ENCODE measurements at places on chromosomes 2 and 18.
A peak's percentile ranks its signal among the peaks of the same experiment; 100 is the strongest.

GRCh38 chr2:150520887-150521664 is 33.6 kb upstream of the RND3 start:
- no peak for DNase-seq

- no peak for DNase-seq
These were observed 126.7 kb downstream of the OSBPL1A start for GRCh38 chr18:24270937-24271380.

DNA sequence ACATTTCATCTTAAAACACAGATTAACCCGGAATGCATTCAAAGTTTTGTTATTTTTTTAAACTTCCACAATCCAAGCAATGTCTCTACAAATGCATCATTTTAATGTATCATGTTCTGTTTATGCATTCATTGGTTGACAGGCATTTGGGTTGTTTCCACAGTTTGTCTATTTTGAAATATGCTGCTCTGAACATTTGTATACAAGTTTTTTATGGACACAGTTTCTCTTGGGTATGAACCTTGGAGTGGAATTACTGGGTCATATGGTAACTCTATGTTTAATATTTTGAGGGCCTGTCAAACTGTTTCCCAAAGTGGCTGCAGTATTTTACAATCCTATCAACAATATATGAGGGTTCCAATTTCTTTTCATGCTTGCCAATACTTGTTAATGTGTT is 57.3 kb downstream of the GULP1 start:
- no peak for DNase-seq

GRCh38 chr2:41906338-41906725 is 141.5 kb upstream of the PKDCC start:
- no peak for DNase-seq

DNA sequence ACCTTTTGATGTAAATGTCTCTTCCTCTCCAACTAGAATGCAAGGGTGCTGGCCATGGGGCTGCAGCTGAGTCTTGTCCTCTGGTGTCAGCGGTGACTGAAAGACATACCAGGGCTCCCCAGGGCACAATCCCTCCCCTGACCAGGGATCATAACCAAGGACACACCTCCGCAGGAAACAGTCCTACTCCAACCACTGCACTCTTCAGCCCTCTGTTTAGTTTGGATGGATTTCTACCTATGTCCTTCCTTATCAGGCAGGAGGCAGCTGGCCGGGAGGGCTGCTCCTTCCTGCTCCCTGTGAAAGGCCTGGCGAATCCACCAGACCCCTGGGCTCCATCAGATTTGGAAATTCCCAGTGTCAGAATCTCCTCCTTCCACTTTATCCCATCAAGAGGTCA is 185.2 kb upstream of the ID2 start:
- no peak for DNase-seq

- DNase-seq = no peak
These were observed 31.6 kb upstream of the RNF149 start for GRCh38 chr2:101340141-101340551.

- no peak for DNase-seq
These were observed 40.2 kb downstream of the EFEMP1 start for GRCh38 chr2:55883357-55883756.

GRCh38 chr2:588074-588645 is 89.0 kb downstream of the TMEM18 start:
- DNase-seq = no peak

GRCh38 chr2:235300368-235301201 is 193.3 kb upstream of the AGAP1 start:
- DNase-seq = no peak

GRCh38 chr2:240131941-240132650 is 4.0 kb downstream of the COPS9 start:
- DNase-seq = no peak

DNA sequence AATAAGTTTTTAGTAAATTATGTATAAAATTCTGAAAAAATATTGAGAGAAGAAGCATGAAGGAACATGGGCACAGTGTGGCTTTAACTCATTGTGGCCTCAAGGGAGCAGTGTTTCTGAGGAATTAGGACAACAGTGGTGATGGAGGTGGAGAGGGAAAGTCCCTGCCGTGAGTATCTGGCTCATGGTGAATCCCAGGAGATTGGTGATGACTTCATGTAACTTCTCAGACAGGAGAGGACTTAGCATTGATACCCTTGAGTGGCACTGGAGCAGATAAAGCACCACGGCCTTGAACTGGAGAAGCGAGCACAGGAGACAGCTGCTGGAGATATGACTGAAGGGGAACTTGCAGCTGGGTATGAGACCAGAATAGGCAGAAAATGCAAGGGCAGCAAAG is 35.0 kb upstream of the LRP1B start:
- no peak for DNase-seq

DNA sequence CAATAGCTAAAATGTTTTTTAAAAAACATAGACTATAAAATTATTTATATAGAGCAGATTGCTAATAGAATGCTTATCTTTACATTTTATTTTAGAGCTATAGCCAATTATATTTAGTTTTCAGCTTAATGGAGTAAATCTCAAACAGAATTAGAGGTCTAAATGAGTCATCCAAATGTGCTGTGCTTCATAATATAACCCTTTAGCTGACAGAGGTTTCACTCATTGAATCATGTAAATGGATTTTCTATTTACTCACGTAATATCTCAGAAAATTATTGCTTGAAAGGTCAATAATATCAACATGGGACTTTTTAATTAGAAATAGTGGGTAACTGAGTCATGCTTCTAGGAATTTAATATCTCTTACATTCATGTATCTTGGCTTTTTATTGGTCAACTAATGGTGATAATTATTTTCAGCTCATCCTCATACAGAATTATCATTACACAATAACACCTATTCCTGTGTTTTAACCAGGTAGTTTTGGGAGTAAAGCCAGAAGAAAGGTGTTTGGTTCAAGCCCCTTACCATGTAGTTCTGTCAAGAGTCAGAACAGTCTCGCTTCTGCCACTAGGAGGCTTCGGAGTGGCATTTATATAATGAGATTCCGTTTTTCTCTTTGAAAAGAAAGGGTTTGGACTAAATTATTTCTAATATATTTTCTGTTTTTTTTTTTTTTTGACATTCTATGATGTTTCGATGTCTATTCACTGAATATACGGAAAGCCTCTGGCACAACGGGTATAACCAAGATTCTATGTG is 217.6 kb downstream of the CDH7 start:
- DNase-seq = no peak

GRCh38 chr2:137321566-137321965 is 556.2 kb downstream of the THSD7B start:
- no peak for DNase-seq

DNA sequence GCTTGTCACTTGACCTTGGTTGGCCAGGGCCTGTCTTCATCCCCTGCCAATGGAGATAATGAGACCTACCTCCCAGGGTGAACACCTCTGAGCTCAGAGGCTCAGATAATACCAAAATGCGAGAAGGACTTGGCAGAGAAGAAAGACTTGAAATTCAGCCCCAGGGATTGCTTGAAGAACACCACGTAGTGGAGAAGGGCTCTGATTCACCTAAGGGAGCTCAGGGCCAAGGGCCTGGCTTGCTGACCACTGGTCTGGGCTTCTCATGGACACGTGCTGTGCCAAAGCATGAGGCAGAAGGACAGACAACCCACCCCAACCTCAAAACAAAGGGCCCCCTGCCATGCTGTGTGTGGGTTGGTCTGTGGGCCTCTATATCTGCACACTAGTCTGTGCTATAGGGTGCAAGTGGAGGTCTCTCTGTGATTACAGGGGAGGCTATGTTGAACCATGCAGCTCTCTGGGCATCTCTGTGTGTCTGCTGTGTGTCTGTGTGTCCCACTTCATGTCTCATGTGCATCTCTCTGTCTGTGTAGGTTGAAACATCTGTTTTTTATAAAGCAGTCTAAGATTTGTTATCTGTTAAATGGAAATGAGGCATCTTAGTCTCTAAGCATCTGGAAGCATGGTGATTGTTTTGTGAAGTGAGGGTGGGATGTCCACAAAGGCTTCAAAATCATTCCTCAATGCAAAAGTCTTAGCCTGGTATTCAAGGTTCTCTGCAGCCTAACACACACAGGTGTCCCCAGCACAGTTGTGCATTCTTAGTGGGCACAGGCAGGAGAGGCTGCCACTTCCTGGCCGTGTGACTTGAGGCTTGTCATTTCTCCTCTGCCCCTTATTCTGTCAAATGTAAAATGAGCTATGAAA is 61.0 kb upstream of the EPAS1 start:
- no peak for DNase-seq

DNA sequence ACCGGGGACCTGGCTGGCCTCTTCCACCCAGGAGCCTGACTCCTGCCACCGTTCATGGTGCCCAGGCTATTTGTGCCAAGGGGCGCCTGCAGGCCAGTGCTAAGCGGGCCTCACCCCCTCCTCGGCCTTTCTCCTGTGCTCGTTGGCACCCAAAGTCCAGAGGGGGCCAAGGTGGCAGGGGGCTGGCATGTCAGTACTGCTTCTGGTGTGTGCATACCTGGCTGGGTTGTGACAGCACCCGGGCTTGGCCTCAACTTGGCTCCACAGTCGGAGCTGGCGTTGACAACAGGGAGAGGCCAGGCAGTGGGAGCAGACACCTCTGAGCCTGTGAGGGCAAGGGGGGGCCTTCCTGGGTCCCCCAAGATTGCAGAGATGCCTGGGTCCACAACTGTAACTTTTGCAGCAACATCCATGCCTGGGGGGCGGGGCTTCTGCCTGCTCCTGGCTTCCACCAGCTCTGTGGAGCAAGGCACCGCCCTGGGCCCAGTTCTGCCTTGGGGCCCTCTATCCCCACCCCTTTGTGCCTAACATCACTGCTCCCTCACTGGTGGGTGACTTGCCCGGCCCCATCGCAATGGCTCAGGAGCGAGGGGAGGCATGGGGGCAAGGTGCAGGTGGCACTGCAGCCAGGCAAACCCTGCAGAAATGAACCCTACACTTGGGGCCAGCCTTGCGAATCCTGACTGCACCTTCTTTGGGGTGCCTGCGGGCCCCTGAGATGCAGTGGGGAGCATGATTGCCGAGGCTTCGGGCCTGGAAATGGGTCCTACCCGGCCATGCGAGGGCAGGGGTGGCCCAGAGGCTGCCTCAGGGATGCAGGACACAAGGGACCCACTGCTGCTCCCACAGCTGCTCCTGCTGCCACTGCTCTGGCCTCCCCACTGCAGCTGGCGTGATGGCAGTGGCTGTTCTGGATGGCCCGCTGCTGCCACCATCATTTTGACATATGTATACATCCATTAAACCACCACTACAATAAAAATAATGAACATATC is 35.9 kb downstream of the PTPN4 start:
- DNase-seq = no peak

DNA sequence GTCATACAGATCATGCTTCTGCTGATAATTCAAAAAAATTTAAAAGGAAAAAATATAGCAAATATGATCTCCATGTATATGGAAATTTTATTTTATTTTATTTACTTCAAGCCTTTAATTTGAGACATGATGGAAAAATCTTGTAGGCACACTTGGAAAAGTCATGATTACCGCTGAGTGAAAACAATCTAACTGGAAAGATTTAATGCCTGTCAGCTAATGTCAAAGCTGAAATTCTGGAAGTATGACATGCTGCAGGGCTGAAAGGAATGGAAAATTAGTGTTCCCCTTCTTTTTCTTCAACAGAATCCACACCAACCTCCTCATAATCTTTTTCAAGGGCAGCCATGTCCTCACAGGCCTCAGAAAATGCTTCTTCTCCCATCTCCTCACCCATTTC is 58.2 kb downstream of the RPRM start:
- DNase-seq = no peak

DNA sequence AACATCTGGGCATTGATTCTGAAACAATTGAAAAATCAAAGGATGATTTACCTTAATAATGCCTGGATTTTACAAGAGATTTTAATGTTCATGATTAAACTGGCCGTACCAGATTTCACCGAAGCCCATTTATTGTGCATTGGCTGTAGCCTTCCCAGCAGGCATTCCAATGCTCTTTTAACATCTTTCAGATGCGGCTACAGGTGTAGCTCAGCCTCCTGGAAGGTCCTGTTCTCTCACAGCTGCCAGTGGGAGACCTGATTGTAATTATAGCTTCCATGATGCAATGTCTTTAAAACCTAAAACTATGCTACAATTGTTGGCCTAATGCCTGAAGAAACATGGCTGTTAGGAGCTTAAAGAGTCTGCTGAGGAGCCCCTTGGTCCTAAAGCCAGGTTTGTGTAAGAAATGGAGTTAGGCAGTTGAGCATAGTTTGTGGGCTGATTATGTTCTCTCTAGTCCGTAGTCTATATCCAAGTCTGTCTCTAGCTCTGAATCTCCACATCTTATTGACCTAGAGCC is 147.4 kb downstream of the CERS6 start:
- DNase-seq = no peak

DNA sequence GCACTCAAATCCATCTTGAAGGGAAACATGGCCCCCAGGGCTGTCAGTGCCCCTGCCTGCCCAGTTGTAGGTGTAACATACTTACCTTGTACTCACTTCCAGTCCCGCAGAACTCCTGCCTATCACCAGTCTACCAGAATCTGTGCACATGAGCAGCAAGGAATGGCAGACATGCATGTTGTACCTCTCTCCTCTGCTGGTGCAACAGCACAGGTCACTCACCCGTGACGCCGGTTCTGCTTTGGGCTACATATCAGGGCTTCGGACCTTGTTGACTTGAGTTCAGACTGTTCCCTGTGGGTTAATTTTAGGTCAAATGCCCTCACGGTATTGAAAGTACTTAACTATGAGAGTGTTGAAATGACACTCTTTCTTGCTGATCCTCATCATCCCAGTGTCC is 215.7 kb downstream of the TPGS2 start:
- no peak for DNase-seq

GRCh38 chr18:50961974-50962373 is 5.9 kb upstream of the ELAC1 start:
- no peak for DNase-seq

DNA sequence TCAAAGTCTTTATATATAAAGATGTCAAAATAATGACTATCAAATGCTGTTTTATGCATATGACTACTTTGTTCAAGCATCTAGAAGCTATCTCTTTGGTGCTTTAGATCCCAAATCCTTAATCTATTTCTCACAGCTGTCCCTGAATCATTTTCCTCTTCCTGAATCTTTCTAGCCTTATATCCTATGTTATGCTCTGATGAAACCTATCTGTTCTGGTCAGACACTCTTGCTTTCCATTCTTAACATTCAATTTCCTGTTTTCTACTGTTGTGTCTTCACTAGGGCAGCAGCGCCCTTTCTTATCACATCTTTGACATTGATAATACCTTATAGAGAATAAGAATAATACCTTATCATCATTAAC is 6.3 kb upstream of the PARD3B start:
- no peak for DNase-seq

DNA sequence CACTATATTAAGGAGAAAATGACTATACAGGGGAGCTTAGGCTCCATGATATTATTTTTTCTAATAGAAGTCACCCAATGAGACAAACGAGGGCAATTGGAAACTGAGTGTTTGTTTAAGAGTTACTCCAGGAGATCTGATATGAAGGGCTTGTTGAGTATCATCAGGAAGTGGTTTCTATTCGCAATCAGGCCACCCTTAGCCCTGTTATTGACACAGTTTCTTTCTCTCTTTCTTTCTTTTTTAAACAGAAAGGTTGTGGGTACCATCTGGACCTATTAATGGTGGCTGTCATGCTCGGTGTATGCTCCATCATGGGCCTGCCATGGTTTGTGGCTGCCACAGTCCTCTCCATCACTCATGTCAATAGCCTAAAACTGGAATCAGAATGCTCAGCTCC is 117.3 kb downstream of the DPP4 start:
- DNase-seq = peak; percentile 94

- no peak for DNase-seq
These were observed 16.6 kb downstream of the POLE4 start for GRCh38 chr2:74975016-74975415.

All from T-helper 2 cell (primary cell).